ENCODE measurements at places on chromosomes 5 and 9.

- no peak for DNase-seq
Observed at GRCh38 chr5:126631920-126632319, 31.2 kb downstream of the PHAX start.

GRCh38 chr5:151670083-151670686, 16.5 kb downstream of the SPARC start:
- DNase-seq = no peak

GRCh38 chr9:972501-973294, 3.8 kb upstream of the DMRT3 start:
- no peak for DNase-seq

DNA sequence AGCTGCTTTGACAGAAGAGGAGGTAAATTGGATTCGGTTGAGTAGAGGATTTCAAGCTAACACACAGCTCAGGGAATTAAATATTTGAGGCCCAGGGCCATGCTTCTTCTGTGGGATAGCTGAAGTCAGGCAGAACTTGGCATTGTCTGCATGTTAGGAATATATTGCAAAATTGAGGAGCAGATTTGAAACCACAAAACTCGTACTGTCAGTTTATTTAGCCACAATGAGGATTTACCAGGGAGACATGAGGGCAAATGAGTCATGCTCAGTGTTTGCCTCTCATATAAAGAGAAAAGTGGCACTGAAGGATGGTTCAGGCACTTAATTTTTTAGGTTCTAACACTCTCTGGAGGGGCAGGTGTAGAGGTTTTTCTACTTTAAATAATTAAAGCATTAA, 83.0 kb upstream of the PRLR start:
- no peak for DNase-seq

- no peak for DNase-seq
Observed at GRCh38 chr5:111935835-111936234, 178.8 kb upstream of the NREP start.

- DNase-seq = no peak
Observed at GRCh38 chr5:16392718-16393117, 72.9 kb downstream of the ZNF622 start.

DNA sequence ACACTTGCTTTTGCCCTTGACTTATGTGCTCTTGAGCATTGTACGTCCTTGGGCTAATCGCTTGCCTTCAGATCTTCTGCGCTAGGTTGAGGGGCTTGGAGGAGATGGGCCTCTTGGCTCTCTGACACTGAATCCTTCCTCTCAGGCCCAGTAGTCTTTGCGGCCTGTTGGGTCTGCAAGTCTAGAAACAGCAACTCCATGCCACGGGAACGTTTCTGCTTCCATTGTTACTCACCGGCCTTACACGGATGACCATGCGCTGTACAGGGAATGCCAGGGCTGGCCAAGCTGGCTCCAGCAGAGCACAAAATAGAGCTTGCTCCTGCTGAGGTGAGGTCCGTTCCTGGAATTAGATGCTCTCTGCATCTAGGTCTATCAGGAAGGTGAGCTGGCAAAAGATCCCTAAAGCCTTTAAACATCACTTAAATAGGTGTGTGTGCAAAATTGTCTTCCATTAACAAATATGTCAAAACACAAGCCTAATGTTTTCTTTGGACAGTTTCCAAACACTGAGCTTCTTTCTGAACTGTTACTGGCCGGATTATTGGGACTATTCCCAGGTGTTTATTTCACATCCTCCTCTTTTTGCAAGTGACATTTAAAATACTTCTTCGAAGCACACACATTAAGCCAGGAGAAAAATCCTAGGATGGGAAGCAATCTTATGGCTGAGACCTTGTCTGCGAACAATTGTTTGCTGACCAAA, 29.7 kb downstream of the DAPK1 start:
- no peak for DNase-seq

- no peak for DNase-seq
Observed at GRCh38 chr5:140969880-140970279, 3.6 kb downstream of the PCDHAC2 start.

DNA sequence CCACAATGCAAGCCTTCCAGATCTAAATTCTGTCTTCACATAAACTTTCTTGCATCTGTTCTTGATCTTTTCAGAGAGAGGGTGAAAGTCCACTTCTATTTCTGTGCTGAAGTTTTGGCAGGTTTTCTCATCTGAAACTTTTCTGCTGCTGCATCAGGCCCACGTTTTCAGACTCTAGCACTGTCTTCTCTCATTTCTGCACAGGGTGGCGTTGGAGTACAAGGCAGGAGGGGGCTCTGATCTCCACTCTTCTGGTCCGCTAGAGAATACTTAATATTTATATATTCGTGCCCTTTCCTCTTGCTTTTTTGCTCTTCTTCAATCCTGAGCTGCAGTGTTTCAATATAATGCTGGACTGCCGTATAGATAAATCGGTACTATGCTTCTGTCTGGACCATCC, 204.0 kb upstream of the PRDM9 start:
- no peak for DNase-seq

GRCh38 chr5:133052317-133053175, 733 bp downstream of the HSPA4 start:
- DNase-seq = no peak

DNA sequence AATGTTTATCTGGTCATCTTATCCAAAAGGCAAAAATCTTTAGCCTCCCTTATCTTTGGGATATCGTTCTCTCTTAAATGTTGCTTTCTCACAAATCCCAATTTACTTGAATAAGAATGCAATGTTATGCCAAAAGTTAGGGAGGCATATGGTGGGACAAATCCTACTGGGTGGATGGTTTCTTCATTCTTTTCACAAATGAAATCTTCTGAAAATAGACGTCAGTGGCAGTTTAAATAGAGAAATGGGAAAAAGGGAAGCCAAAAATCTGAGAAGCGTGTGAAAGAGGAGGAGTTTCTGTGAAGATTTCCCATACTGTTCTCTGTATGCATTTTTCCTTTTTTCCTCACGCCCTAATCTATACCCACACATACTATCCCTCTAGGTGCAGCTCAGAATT, 2.5 kb upstream of the PCDHAC1 start:
- DNase-seq = no peak

DNA sequence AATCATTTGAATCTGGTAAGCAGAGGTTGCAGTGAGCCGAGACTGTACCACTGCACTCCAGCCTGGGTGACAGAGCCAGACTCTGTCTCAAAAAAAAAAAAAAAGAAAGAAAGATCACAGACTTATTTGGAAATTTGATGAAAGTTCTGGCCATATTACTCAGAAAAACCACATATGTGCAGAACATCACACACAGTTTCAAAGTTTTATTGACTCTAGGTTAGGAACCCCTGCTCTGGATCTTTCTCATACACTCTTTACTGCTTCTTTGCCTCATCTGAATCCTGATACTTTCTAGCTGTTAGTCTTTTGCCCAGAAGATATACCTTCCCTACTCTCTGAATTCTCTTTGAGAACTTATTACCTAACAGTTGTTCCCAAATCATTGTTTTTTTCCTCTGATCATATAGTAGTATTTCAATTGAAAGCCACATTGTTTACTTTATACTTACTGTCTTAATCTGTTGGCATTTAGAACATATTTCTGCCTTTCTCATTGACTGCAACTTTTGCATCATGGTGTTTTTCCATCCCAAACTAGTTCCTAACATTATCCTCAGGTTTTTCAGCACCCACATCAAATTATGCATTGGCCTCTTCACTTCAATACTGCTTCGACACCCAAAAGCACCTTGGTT, 68.7 kb downstream of the LNPEP start:
- no peak for DNase-seq

DNA sequence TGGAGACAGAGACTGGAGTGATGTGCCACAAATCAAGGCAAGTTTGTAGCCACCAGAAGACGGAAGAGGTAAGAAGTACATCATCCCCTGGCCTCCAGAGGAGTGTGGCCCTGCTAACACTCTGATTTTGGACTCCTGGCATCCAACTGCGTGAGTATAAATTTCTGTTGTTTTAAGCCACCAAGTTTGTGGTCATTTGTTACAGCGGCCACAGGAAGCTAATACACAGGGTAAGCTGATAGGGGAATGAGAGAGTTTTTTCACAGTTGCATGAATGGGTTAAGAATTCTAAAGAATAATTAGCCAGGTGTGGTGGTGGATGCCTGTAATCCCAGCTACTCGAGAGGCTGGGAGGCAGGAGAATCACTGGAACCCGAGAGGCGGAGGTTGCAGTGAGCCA, 25.8 kb downstream of the SMIM3 start:
- DNase-seq = no peak

All from cortex of kidney (tissue), 1 donor.